ENCODE measurements at places on chromosomes 13 and 19.

DNA sequence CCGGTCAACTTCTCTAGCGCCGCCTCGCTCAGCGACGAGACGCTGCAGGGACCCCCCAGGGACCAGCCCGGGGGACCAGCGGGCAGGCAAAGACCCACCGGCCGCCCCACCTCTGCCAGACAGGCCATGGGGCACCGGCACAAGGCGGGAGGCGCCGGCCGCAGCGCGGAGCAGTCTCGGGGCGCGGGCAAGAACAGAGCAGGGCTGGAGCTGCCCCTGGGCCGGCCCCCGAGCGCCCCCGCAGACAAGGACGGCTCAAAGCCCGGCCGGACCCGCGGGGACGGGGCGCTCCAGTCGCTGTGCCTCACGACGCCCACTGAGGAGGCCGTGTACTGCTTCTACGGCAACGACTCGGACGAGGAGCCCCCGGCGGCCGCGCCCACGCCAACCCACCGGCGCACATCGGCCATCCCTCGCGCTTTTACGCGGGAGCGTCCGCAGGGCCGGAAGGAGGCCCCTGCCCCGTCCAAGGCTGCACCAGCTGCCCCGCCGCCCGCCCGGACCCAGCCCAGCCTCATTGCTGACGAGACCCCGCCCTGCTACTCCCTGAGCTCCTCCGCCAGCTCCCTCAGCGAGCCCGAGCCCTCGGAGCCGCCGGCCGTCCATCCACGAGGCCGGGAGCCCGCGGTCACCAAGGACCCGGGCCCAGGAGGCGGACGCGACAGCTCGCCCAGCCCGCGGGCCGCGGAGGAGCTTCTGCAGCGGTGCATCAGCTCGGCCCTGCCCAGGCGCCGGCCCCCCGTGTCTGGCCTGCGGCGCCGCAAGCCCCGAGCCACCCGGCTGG is 11.3 kb downstream of the C19orf25 start:
- DNase-seq: no peak

DNA sequence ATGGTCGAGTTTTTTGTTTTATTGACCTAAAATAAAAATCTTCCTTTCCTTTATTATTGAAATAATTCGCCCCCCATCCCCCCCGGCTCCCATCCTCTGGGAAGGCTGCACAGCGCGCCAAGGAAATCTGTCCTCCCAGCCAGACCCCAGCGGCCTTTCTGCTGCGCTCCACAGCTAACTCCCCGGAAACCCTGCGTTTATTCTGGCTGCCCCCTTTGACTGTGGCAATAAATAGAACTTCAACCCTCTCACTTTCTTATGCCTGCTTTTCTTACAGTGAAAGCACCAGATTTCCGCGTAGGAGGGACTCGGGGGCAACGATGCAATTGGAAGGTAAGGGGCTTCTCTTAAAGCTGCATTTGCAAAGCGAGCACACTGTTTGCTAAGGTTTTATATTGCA is 9.7 kb upstream of the C19orf12 start:
- DNase-seq: no peak

GRCh38 chr19:38838986-38839761 is 7.6 kb upstream of the ECH1 start:
- DNase-seq: no peak

- no peak for DNase-seq
Measured at GRCh38 chr13:98239162-98240076, 62.4 kb upstream of the RNF113B start.

DNA sequence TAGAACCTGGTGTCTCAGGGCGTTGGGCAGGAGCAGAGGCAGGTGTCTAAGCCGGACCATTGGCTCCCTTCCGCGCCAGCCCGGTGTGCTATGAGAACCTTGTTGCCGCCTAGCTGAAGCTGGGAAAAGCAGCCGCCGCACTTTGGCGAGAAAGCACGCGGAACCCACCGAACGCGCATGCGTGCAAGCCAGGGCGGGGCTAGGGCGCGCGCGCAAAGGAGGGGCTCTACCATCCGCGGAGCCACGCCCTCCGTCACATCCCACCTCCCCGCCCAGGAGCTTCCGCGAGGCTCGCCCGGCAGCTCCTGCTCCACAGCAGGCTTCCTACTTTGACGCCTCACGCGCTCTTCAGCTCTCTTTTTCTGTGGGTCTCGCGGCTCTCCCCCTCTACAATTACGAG is 51.3 kb downstream of the WDR87 start:
- DNase-seq: peak; percentile 84

DNA sequence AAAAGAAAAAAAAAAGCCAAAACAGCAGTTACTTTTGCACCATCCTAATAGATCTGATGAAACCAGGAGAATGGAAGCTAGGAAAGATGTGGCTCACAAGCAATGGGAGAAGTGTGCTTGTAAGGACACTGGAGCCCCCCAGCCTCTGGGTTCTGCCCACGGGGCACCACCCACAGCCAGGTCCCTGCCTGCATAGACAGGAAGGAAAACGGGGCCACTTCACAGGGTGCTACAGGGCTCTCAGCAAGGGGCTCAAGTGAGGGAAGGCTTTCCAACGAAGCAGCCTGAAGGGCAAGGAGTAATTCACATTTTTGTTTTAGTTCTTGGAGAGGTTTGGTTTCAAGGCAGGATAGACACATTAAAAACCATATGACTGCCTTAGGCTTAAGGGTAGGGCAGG is 42.7 kb downstream of the BRD4 start:
- DNase-seq: no peak

- DNase-seq: no peak
Measured at GRCh38 chr19:5976768-5977167, 1.2 kb downstream of the RANBP3 start.

GRCh38 chr13:109680288-109680687 is 106.1 kb downstream of the IRS2 start:
- DNase-seq: no peak

DNA sequence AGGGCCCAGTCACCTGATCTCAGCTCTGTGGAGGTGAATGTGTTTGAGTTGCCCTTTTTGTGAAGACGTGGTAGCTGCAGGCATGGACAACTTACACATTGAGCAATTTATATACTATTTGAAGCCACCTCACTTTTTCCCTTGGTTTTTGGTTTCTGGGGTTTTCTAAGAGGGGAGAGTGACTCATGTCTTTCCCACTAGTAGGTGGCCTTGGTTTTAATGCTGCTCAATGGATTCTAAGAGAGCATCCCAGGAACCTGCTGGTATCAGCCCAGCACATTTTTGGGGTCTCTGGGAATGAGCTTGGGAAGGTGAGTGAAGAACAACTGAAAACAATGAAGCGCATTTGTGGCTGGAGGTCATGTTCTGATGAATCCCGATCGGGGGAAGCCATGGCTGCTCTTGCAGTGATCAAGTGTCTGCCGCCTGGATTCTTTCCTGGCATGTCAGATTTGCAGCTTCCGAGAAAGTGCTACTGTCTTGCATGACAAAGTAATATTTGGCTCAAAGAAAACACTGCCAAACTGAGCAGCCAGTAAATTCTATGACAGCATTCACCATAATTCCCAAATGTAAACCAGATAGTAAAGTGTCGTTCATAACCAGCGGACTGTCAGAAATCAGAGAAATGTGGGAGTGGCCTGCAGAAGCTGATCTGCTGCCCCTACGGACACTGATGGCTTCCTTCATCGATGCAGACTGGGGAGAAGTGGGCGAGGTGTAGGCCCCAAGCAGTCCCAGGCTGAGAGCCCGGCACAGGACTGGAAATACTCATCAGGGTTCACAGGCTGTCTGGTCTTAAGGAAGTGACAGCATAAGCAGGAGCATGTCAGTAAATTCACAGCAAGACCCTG is 98.7 kb downstream of the COL4A2 start:
- no peak for DNase-seq

DNA sequence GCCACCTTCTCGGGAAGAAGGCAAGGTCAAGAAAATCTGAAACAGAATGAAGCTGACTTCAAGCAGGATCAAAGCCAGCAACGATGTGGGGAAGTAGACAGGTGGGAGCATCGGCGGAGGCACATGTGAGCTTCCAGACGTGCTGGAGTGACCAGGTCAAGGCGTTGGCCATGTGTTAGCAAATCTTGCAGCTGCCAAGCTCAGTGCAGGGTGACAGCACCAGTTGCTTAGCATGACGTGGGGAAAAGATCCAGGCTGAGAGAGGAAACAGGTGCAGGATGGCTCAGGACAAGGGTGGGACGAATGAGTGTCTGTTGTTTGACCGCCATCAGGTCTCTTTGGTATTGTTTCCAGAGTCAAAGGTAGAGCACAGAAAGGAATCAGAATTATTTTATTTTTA is 92.3 kb downstream of the TNFSF13B start:
- no peak for DNase-seq

DNA sequence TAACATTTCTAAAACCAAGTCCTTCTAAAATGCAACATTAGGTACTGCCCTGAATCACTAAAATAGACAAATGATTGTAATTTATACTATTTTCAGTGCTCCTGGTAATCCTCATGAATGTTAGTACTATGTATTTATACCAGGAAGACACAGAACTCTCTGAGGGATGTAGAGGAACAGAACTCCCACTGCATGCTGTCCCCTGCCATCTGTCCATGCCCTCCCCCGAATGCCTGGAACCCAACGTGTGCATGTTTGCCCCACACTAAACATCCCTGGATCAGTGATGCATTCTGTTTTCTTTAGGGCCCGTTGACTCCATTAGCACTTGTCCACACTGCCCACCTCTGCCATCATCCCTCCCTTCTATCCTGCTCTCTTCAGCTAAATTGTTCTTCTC is 26.5 kb downstream of the ENOX1 start:
- no peak for DNase-seq

DNA sequence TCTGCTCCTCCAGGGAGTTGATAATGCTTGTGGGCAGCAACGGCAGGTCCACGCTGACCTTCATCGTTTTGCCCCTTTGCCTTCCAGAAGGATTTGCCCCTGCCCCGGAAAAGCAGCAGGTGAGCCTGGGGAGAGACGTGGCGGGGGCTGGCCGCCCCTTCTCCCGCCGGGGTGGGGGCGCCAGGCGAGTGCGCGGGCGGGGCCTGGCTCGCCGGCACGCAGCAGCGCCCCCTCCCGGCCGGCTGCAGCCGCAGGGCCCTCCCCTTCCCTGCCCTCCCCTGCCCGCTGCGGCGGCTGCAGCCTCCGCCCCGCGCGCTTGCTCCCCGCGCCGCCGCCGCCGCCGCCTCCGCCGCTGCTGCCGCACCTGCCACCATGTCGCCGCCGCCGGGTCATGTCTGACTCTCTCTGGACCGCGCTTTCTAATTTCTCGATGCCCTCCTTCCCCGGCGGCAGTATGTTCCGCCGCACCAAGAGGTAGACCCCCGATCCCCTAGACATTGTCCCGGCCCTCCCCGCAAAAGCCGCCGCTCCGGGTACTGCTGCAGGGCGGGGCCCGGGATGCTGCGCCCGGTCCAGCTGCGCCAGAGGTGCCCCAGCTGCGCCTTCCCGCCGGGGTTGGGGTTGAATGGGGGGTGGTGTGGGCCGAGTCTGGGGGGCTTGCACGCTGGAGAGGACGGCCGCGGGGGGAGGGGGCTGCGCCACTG is at the start of gene MAST1:
MAST1 (plus strand) TSS at position 334 of the 704 bp plus-strand sequence; CDS start at position 392, 58 bp downstream.
- peak; percentile 72 for DNase-seq

DNA sequence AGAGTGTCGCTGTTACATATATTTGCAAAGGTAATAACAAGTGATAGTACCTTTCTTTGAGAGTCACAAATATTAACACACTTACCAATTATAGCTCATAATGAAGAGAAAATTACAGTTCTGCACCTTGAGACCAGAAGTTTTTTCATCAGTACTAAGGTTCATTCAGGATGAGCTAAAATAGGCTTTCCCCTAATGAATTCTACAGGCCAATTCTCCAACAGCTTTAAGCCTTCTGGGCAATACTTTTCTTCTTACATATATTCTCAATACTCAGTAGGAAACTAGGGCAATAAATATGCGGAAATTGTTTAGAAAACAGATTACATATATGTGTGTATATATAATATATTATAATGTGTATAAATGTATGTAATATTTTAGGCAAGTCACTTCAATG is 2672.8 kb upstream of the PCDH20 start:
- no peak for DNase-seq

DNA sequence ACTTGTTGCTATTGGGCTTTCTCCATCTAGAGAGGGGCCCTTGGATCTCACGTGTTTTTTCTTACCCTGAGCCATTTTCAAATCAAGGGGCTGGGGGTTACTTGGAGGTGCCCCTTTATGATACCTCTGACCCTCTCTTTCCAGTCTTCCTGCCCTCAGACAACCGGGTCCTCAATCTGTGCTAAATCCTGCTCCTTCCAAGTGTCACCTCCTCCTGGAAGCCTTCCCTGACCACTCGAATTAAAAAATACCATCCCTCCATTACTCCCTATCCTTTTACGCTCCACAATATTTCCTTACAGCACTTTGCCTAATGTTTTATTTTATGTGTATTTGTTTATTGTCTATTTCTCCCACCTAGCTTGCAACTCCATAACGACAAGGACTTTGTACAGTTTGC is 3.3 kb downstream of the KLK8 start:
- DNase-seq: no peak

- no peak for DNase-seq
Measured at GRCh38 chr13:75656425-75656989, 20.4 kb downstream of the LMO7 start.

- no peak for DNase-seq
Measured at GRCh38 chr13:20175907-20176652, 15.2 kb upstream of the GJA3 start.

DNA sequence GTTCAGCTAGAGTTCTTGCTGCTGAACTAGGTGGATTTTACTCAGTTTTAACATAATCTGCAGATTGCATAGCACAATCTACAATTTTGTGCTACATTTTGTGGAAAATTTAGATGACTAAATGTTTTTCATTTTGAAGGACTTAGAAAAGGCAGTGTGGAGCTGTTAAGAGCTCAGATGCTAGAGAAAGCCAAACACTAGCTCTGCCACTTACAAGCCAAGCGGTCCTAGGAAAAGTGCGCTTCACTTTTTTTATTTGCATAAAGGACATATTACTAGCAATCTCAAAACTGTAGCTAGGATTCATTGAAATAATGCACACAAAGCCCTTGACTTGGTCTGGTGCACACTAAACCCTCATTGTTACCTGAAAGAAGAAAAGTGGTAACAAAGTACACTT is 8.1 kb upstream of the CSNK1A1L start:
- no peak for DNase-seq
